ENCODE measurements at places on chromosomes 11 and 22.

GRCh38 chr11:130979386-130979972 lies 63.2 kb upstream of the SNX19 start:
- peak; percentile 31 for DNase-seq

- DNase-seq, result no peak
Observed at GRCh38 chr22:49763696-49764095, 64.0 kb downstream of the BRD1 start.

GRCh38 chr11:77071671-77072605 lies 5.2 kb downstream of the CAPN5 start:
- no peak for DNase-seq

- DNase-seq, result no peak
Observed at GRCh38 chr22:36339171-36340065, 48.3 kb downstream of the MYH9 start.

- DNase-seq, result no peak
Observed at GRCh38 chr11:33532720-33533385, 167.8 kb downstream of the C11orf91 start.

Measured in RWPE1 (cell line).